GM13976 (cell line): ENCODE measurements at places on chromosomes 3 and 15.

DNA sequence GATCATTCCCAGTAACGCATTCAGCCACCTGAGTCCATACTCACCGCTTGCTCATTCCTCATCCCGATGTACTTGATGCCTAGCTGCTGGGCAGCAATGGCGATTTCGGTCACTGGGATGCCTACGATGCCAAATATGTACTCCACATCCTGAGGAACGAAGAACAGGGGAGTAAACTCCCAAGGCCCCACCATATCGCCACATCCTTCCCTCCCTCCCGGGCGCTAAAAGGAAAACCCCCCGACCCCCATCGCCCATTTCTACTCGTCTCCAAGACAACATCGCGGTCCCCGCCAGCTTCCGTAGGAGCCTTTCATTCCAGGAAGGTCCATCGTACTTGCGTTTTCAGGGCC, 347 bp downstream of the HACL1 start:
- no peak for DNase-seq

DNA sequence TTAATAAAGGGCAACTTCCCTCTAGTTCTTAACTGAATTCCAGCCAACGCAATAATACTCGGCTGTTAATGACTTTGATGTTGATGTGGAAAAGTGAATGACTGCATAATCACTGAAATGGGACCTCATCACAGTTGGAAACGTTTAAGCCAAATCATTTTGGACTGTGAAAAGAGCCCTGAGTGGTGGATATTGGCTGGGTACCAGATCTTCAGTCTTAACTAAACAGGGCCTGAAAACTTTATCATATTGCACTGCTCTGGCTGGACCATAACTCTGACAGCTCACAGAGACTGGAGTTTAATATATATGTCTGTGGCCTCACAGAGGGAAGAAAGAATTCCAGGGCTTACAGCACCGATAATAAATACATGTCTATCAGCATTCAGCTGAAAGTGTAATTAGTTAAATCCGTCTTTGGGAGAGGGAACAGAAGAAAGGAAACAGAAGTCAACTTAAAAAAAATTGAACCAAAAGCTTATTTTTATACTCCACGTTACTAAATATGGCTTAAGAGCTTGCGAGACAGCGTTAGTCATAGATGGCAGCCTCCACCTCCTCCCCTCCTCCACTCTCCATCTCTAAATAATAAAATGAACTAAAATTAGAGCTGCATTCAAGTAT, 222.3 kb upstream of the CDIN1 start:
- DNase-seq = no peak

DNA sequence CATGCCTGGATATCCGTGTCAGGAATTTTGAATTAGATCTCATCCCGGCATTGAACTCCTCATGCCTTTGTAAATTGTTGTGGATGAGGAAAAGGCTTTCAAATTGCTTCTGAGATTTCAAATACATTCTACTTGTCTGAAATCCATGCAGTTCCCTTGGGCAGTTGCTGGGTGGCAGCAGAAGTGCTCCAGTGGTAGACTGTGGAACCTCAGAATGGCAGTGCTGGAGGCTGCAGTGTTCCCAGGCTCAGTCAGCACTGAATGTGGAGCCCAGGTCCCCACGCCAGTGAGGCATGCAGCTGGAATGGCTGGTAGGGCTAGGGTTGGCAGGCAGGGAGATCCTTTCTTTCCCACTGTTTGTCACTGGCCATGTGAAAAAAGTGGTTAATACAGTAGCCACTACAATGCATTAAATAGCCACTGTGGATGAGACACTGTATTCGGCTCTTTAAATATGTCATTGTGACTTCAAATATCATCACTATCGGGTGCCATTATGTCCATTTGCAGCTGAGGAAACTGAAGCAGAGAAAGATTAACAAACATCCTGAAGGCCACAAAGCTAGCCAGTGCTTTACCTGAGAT, 98.6 kb downstream of the TPRG1 start:
- no peak for DNase-seq

DNA sequence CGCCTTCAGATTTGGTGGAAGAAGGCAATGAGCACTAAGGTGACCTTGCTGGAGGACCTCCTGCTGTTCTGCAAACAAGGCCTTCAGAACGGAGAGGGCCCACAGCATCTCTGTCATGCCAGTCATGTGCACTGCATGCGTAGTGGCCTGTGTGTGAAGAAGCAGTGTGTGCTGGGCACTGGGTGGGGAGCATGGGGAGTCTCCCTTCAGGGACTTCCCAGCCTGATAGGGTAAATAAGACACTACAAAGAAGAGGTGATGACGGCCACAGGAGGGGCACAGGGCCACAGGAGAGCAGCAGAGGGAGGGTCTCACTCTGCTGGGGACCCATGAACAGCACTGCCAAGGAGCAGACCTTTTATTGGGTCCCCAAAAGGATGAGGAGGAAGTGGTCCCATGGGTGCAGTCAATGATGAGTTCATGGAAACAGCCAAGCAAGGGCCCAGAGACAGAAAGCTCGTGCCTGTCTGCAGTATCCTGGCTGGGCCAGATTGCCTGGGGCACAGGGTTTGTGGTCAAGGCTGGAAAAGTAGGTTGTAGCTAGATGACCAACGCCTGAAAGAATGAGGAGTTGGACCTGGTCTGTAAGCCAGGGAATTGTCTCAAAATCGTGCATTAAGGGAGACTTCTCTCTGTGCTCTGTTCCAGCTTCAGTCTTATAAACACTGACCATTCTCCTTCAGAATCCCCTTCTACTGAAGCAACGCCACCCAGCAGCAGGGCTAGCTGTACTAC, 67.8 kb upstream of the SEC61A1 start:
- DNase-seq = no peak

GRCh38 chr3:194572944-194573491, 60.2 kb downstream of the TMEM44 start:
- DNase-seq = no peak

DNA sequence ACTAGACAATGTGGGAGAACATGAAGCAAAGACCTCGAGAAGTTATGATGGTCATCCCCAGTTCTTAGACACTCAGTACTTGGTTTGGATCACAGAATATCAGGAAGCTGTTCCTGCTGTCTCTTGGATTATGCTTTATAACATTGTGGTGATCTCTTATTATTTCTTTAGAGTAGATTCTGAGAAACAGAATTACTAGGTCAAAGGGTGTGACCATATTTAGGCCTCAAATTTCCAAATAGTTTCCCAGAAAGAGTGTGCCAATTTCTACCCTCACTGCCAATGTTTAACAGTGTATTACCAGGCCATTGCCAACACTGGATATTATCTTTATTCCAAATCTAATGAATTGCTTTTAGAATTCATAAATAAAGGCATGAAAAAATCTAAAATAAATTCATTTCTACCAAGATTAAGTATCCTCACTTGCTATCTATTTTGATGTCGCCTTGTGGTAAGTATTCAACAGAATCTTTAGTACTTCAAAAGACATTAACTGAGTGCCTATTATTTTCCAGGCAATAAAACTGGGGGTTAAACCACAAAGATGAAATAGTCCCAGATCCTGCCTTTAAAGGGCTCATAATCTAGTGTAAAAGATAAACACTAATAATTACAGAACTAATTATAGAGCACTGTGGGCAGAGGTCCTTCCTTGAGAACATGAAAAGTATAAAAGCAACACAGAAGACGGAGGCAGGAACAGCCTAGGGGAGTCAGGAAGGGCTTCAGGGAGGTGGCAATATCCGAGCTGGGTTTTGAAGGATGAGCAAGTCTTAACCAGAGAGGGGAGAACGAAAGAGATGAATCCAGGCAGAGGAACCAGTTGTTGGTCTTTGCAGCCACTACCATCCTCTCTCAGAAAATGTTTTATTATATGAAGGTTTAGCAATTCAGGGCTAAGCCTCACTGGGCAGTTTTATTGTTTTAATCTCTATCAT, 86.8 kb downstream of the IGF2BP2 start:
- no peak for DNase-seq

- no peak for DNase-seq
These were observed 817.8 kb downstream of the TUSC7 start for GRCh38 chr3:117527346-117527745.

- no peak for DNase-seq
These were observed 113.1 kb upstream of the ABHD17C start for GRCh38 chr15:80581976-80582375.

DNA sequence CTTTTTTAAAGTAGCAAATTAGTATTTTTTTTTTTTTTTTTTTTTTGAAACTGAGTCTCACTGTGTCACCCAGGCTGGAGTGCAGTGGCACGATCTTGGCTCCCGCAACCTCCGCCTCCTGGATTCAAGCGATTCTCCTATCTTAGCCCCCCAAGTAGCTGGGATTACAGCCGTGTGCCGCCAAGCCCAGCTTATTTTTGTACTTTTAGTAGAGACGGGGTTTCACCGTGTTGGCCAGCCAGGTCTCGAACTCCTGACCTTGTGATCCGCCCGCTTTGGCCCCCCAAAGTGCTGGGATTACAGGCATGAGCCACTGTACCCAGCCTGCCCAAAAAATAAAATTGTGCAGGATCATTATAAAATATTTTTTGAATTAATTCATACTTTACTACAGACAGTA, 272.2 kb upstream of the UBE2E1 start:
- DNase-seq = no peak

GRCh38 chr15:22918056-22918455, 62.1 kb downstream of the CYFIP1 start:
- DNase-seq = no peak

DNA sequence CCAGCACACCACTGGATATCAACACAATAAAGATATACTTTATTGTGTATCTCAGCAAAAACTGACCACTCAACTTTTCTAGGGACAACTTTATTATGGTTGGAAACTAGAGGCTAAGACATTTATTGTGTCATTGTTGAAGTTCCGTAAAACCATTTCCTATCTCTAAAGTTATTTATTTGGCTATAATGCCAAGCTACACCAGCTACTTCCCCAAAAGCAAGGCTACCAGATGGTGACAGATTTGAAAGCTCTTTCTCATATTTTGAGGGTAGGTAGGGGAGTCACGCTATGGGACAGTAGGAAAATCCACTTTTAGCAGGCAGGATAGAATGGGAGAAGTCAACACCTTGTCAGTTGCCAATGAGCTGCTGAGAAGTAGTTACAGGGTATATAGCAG, 834.6 kb upstream of the CFAP20DC start:
- DNase-seq = no peak

- no peak for DNase-seq
These were observed 129.1 kb upstream of the TGFBR2 start for GRCh38 chr3:30477149-30477921.

DNA sequence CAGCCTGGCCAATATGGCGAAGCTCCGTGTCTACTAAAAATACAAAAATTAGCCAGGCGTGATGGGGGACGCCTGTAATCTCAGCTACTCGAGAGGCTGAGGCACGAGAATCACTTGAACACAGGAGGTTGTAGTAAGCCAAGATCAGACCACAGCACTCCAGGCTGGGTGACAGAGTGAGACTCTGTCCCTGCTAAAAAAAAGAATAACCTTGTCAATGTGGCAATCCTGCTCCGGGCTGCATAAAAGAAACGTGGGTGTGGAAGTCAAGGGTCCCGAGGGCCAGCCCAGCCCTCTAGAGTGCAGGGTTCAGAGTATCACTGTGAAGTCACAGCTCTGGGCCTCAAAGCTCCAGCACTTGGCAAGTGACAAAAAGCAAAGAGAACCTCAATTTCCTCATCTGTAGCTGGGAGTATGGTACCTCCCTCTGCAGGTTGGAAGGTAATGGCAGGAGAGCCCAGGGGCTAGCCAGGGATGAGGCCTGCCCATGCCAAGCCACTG, 73.5 kb upstream of the IQSEC1 start:
- no peak for DNase-seq

GRCh38 chr3:151926956-151927355, 53.5 kb downstream of the SUCNR1 start:
- no peak for DNase-seq

GRCh38 chr3:107269136-107269535, 108.1 kb upstream of the CCDC54 start:
- no peak for DNase-seq

GRCh38 chr3:131602011-131602779, 99.4 kb upstream of the MRPL3 start:
- no peak for DNase-seq

GRCh38 chr3:12024959-12025570, 20.9 kb downstream of the SYN2 start:
- DNase-seq = no peak

DNA sequence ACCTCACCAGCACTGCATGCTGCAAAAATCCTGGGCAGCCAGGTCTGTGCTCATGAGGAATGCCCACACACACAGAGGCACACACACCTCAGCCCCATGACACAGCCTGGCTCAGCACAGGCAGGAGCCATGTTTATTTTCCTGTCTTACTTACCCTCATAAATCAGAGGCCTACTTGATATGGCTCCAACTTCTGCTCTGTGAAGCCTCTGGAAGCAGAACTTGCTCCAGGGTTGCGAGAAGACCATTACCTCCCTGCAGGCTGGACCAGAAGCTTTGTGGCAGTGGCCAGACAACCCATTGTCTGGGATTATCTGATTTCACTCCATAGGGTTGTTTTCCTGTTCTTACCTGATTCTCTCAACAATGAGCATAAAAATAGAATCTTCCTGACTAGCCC, 43.8 kb upstream of the CMTM8 start:
- DNase-seq = no peak

DNA sequence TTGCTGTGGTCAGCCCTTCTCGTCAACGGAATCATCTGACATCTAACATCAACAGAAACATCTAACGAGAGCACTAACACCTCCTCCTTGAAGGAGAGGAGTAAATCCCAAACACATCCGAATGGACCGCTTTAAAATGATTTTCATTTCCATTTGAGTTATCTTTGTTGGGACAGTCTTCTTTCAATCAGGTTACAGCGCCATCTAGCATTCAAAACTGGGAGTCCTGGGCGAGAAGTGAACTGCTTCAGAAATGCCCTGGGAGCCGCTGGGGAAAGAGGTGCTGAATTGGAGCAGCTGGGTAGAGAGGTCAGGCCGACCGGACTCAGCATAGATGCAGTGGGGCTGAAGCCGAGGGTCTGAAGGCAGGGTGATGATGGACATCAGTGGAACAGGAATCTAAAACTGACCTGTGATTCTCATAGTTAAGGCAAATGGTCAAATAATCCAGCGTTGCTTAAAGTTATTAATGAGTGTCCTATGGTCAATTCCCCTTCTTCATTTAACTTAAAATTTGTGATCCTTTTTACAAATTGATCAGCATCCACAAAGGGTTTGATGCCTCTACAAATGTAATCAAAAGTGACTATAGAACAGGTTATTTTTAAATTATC, 170.0 kb upstream of the NDN start:
- DNase-seq = no peak
